ENCODE measurements at places on chromosomes 3 and 15.

DNA sequence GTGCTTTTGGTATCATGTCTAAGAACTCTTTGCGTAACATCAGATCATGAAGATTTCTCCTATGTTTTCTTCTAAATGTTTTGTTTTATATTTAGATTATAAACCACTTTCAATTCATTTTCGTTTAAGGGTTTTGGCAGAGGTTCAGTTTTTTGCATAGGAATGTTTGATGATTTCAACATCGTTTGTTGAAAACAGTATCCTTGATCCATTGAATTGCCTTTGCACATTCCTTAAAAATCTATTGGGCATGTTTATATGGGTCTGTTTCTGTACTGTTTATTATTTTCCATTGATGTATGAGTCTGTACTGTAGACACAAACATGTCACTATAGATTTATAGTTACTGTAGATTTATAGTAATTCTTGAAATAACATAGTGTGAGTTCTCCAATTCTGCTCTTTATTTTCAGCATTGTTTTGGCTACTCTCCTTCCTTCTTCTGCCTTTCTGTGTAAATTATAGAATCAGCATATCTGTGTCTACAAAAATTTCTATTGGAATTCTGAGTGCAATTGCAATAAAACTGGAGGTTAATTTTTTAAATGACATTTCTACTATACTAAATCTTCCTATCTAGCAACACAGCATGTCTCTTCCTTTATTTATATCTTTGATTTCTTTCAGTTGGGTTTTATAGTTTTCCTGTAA lies 374.0 kb downstream of the SV2B start:
- no peak for DNase-seq

DNA sequence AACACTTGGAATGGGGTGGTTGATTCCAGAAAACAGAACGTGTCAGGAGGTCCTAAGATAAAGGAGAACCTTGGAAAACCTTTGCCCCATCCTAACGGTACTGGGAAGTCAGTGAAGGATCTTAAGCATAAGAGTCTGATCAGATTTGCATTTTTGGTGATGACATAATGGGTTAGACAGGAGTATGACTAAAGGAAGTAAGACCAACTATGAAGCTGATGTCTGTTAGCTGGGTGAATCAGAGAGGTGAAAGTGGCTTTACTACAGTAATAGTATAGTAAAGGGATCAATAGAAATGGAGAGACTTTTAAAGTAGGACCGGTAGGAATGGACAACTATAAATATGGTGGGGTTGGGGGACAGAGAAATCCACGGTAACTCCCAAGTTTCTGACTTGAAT lies 12.6 kb downstream of the GTF2A2 start:
- DNase-seq: no peak

- no peak for DNase-seq
Observed at GRCh38 chr15:90875549-90875981, 7.2 kb downstream of the FURIN start.

DNA sequence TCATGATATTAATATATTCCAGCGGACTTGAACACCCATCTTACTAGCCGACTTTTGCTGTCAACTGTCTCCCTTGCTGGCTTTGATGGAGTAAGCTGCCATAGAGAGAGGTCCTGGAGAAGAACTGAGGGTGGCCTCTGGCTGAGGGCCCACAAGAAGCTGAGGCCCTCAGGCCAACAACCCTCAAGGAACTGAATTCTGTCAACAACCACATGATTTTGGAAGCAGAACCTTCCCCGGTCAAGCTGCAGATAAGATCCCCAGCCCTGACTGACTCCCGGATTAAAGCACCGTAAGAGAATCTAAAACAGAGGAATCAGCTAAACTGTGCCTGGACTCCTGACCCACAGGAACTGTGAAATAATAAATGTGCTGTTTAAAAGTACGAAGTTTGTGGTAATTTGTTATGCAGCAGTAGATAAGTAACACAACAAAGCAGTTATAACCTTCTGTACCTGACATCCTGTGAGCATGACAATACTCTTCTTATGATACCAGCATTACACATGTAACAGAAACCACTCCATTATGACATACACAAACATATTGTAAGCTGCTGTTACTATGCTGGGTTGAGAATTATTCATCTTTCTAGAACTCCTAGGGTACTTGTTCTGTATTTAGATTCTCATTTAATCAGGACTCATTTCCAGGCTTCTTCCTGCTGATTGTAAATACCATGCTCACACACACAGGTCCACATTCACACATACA lies 66.2 kb downstream of the HES1 start:
- DNase-seq: no peak

DNA sequence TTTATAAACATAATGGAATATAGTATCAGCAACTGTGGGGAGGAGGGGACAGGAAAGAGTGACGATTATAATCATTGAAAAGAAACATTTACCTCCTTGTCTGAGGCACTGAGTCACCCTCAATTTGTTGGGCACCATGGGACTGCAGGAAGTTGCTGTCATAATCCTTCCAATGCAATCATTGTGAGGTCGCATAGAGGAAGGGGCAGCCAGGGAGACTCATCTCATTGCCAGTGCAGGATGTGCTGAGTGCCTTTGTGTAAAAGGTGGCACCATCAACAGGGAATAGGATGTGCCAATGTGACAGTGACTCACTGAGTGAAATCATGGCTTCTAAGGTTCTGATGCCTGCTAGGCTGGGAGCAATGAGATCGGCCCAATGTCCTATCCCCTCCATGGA lies 300.4 kb upstream of the ADAMTS9 start:
- no peak for DNase-seq

GRCh38 chr15:75637245-75638009 lies 2.6 kb downstream of the IMP3 start:
- no peak for DNase-seq

- no peak for DNase-seq
Observed at GRCh38 chr3:128491691-128491940, 1.4 kb downstream of the GATA2 start.

DNA sequence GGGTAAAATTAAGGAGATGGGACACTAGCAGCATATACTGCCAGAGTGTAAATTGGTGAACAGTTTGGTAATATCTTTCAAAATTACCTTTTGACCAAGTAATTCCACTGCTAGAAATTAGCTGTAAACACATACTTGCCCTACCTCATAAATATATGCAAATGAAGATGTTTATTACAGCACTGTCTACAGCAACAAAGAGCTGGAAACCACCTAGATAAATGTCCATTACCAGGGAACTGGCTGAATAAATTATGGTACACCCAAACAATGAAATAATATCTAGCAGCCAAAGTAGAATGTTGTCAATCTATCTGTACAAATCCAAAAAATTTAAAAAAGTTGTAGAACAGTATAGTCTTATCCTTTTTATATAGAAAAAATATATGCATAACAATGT lies 105.9 kb upstream of the FAM3D start:
- no peak for DNase-seq

GRCh38 chr3:37811625-37812498 lies 49.8 kb upstream of the CTDSPL start:
- DNase-seq: no peak

- no peak for DNase-seq
Observed at GRCh38 chr3:195025056-195025883, 245.7 kb downstream of the XXYLT1 start.

DNA sequence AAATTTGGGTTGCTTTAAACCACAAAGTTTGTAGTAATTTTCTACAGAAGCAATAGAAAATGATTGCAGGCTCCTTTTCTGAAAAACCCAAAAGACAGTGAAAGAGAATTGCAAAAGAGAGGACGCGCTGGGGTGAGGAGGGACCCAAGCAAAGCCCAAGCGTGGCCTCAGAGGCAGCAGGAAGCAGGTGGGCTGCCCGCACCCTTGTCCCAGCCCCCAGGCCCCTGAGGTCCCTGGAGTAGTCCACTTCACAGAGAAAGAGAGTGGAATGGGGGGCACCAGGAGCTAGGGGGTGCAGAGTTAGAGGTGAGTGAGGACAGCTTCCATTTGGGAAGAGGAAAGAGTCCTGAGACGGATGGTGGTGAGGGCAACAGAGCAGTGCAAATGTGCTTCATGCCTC lies 11.6 kb downstream of the DNAJB8 start:
- DNase-seq: no peak

DNA sequence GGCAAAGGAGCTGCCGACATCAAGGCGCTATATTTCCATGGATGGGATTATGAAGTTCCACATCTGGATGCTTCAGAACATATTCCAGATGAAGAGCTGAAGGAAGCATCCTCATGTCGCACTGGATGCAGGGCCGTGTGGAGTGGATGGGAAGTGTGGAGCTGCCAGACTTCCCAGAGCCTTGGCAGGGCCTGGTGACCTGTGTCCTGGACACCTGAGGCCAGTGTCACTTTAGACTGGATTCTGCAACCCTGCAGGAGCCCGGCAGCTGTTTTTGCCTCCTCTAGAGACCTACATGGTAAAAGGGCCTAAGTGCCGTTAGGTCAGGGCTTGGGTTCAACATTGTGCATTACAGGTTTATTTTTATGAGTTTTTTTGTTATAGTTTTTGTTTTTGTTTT lies 11.3 kb upstream of the XYLB start:
- no peak for DNase-seq

DNA sequence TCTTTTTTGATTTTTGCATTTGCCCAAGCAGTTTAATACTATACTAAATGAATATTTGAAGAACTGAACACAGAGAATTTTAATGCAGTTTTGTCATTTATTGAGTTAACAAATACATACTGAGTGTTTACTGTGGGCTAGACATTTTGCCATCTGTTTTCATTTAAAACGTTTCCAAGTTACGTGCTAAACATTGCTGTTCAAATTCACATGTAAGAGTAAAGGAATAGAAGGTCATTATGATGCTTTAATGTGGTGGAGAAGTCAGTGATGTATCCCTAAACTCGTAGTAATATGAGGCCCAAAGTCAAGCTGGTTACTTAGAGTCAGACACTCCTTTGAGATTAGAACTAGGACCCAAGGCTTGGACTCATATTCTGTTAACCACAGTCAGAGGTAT lies 49.4 kb downstream of the CRYBG3 start:
- DNase-seq: no peak

- DNase-seq: peak; percentile 65
Observed at GRCh38 chr15:62391641-62392262, 226.7 kb upstream of the C2CD4B start.

- DNase-seq: no peak
Observed at GRCh38 chr15:50107157-50107556, 11.9 kb downstream of the ATP8B4 start.

DNA sequence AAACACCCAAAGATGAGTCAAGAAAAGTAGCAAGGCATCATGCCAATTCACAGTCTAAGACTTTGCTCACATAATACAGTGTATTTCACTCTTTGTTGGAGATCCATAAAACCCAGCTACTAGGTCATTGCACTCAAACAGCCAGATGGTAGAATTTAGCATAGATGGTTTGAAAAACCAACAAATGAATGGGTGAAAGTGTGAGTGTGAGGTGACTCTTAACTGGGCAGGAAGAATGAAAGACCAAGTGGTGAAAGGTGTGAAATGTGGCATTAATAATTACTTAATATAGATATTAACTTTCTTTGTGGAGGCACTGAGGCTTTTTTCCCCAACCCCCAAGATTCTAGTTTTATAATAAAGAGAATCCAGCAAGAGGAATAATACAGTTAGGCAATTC lies 159.5 kb downstream of the SQOR start:
- DNase-seq: no peak

GRCh38 chr15:99511866-99512661 lies 53.7 kb upstream of the MEF2A start:
- no peak for DNase-seq

- no peak for DNase-seq
Observed at GRCh38 chr3:175851541-175851940, 992.4 kb downstream of the NAALADL2 start.

- no peak for DNase-seq
Observed at GRCh38 chr3:11764931-11765363, 81.7 kb downstream of the TAMM41 start.

DNA sequence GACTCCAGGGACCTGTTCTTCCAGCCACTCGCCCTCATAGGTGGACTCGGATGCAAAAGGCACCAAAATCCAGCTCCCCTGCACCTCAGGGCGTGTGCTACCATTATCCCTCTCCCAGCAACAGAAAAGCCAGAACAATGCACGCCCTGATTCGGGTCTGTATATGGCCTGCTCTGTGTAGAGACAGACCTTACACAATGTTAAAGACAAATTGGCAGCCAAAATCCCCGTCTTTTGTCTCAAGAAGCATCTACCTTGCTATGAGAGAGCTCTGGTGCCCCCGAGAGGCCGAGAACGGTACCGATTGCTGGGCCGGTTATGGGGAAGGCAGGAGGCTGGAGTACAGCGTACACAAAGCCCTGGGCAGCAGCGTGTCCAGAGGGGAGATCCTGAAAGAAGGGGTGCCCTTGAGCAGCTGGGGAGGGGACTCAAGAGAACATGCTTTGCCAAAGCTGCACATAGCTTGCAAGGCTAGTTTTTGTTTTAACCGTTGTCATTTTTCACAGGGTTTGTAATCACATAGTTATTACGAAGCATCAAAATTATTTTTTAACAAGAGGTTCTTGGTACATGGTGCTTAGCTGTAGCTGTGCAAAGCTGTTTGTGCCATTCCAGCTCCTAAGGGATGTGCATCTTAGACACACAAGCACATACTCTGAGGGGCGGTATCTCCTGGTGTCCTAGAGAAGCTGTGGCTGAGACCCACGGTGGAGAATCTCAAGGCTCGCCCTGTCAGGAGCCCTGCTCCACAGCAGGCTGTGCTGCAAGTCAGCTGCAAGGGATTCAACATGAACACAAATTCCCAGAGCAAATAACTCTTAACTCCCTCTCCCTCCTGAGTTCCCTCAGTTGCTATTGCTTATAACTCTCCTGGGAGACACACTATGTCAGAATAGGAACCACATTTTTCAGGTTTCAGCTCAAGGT lies 461.5 kb upstream of the PPP2R3A start:
- peak; percentile 47 for DNase-seq

DNA sequence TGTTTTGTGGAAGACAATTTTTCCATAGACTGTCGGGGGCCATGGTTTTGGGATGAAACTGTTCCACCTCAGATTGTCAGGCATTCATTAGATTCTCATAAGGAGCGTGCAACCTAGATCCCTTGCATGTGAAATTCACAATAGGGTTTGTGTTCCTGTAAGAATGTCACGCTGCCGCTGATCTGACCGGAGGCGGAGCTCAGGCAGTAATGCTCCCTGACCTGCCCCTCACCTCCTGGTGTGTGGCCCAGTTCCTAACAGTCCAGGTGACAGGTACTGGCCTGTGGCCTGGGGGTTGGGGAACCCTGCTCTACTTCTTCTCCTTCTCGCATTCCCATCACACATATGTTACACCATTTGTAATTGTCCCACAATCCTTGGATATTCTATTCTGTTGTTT lies 11.0 kb downstream of the CHRNA7 start:
- DNase-seq: no peak

- no peak for DNase-seq
Observed at GRCh38 chr3:171429635-171430034, 30.6 kb downstream of the TNIK start.

All from liver (tissue), 10 donors.